SHP77 (cell line): ENCODE measurements at places on chromosomes 16 and 17.

DNA sequence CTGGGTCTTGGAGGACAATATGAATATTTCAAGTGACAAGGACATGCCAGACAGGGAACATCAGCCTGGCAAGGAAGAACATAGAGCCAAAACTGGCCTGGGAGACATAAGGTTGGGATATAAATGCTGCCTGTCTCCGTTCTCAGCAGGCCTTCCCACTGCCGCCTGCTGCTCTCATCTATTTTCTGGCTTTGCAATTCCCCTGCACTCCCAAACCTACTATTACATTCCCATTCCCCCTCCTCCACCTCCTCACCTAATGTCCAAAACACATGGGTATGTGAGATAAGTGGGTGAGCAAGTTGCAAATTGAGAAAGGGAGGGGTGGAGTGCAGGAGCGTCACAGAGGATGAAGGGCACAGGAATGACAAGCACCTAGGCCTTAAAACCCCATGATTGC, 244.3 kb upstream of the CDH8 start:
- no peak for DNase-seq

- no peak for DNase-seq
Measured at GRCh38 chr17:2227025-2227699, 76.4 kb downstream of the SMG6 start.

- peak; percentile 48 for DNase-seq
Measured at GRCh38 chr16:50152351-50152806, 727 bp upstream of the TENT4B start.

DNA sequence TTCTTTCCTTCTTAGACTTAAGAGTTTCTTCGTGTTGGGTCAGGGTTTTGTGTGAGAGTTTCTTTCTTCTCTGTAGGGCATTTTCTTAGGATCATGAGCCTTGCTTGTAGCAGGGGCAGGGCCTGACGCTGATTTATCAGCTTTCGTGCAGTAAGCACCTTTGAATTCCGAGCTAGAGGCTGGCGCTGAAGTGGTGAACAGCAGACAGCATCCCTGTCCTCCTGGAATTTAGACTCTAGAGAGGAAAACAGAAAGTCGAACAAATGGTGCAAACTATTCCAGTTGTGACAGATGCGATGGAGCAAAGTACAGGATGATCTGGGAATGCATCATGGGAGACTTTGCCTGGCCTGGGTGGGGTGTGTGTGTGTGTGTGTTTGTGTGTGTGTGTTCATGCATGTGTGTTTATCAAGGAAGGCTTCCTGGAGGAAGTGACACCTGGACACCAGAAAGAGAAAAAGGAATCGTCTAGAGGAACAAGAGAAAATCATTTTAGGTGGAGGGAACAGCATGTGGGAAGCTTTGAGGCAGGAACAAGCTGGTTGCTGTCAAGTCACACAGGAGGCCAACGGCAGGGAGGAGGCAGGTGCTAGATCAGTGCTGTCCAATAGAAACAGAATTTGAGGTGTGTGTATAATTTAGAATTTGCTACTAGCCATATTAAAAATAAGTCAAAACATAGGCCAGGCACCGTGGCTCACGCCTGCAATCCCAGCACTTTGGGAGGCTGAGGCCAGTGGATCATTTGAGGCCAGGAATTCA, 60.2 kb downstream of the WWP2 start:
- no peak for DNase-seq

- DNase-seq: no peak
Measured at GRCh38 chr17:73208139-73208827, 15.4 kb downstream of the COG1 start.

DNA sequence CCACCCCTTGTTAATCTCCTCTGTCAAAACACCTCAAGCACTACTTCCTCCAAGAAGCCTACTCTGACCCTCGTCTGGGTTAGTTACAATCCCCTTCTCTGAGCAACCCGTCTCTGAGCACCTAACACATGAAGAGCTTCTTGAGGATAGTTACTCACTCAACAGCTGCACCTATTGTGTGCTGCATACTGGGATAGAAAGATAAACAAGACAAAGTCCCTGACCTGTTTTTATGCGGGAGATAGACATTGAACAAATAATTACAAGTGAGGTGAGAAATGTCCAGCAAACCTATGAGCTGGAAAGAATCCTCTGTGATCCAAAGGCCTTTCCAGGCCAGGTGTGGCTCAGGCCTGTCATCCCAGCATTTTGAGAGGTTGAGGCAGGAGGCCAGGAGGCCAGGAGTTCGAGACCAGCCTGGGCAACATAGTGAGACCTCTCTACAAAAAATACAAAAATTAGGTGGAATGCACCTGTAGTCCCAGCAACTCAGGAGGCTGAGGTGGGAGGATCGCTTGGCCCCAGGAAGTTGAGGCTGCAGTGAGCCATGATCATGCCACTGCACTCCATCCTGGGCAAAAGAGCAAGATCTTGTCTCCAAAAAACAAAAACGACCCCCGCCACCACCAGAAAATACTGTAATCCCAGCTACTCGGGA, 5.5 kb upstream of the ZNF771 start:
- peak; percentile 40 for DNase-seq

GRCh38 chr17:32584792-32585191, 98.0 kb downstream of the CDK5R1 start:
- no peak for DNase-seq

GRCh38 chr17:82848022-82848592, 8.3 kb upstream of the ZNF750 start:
- DNase-seq: no peak

DNA sequence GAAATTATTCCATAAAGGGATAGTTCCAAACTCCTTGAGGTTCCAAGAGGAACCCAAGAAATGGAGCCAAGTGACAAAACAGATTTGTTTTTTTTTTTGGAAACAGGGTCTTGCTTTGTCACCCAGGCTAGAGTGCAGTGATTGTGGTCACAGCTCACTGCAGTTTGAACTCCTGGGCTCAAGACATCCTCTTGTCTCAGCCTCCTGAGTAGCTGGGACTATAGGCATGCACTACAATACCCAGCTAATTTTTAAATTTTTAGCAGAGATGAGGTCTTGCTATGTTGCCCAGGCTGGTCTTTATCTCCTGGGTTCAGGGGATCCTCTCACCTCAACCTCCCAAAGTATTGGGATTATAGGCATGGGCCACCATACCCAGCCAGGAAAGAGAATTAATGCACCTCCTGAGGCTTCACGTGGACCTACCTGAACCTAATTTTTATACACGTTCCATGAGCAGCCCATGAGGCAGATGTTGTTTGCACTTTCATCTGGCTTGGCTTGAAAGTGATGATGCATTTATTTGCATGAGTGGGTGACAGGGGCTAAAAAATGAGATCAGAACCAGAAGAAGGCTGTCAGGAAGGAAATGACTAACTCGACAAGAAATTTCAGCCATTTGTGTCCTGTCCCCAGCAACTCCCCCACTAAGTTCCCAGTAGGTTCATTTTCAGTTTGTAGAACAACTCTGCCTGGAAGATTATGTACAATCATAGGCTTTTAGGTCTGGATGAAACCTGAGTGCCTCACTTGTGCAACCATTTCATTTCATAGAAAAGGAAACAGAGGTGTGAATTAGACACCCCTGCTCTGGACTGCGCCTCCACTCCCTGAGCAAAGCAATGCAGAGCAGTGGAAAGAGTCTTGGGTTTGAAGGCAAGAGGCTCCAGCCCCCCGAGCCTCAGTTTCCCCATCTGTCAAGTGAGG, 10.3 kb upstream of the IRF8 start:
- no peak for DNase-seq

- peak; percentile 33 for DNase-seq
Measured at GRCh38 chr17:58577696-58578095, 63.3 kb upstream of the MTMR4 start.

- no peak for DNase-seq
Measured at GRCh38 chr16:83305092-83305491, 502.7 kb upstream of the HSBP1 start.

DNA sequence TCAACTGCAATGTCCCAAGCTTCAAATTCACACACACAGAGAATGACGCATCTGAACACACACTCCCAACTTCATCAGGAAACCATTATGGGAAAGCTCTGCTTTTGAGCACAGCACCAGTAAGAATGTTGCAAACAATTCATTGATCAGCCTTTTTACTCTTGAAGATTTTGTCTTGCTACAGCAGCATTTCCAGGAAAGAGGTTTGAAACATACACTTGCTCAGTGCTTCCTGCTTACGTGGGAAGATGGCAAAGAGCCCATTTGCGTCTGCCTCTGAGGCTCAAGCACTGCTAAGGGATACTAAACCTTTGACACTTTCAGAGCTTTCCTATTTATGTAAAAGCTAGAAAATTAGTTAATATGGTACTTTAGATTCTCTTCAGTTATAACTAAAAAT, 77.2 kb upstream of the MON1B start:
- DNase-seq: no peak

DNA sequence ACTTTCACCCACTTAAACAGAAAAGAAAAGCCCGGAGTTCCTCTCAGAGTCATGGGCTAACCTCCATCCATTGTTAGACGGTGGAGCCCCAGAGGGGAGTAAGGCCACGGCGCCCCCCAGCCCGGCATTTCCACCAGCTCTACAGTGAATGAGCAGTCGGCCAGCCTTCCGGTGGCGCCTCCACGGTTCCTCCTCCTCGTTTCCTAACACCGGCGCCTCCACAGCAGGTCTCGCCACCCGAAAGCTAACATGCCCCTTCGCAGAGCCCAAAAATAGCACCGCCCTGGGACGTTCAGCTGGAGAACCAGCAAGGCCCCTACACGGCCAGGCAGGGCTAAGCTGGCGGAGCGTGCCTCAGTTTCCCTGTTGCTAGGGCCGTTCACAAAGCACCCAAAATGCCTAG, 858 bp downstream of the MMD start:
- DNase-seq: no peak

DNA sequence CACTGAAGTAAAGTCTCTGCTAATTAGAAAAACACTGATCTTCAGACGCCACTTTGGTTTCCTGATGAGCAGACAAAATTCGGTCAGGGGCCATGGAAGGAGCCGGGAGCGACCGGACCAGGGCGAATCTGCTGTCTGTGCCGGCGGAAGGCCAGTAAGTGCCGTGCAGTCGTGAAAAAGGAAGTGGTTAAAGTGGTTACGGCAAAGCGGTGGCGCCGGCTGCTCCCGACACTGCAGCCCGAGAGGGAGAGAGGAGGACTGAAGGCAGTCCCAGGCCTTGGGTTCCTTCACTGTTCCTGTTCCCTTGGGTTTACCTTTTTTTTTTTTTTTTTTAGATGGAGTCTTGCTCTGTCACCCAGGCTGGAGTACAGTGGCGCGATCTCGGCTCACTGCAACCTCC, 17.3 kb upstream of the HEXD start:
- no peak for DNase-seq

DNA sequence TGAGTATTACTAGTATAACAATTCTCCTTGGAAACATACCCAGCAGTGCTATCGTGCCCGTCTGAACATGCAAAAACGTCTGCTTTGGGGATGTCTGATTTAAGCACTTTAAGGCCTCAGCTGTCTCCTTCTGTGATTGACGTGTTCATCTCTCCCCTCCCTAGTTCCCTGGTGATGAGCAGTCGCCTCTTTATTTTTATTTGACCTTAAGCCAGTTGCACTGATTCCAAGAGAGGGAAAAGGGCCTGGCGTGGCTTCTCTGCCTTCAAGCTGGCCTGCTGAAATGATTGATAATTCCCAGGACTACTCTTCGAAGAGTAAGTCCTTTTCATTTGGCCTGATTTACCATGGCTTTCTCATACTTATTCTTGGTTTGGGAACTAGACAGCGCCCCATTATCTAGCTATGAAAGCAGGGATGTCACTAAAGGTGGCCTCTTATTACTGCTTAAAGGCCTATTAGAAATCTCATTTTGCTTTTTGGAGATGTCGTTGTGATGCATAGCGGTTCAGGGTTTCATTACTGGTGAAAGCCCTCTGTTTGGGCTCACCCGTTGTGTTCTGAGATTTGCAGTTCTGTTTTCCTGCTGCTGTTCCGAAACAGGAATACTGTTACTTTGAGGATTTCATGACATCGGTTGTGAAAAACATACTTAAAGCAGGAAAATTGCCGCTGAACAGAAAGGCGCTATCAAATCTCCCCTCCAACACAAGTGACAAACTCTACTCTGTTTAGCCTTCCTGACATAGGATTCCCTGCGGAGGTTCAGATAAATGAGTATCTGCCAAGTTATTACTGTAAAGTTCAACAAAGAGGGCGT, 65.5 kb downstream of the IQCK start:
- no peak for DNase-seq

DNA sequence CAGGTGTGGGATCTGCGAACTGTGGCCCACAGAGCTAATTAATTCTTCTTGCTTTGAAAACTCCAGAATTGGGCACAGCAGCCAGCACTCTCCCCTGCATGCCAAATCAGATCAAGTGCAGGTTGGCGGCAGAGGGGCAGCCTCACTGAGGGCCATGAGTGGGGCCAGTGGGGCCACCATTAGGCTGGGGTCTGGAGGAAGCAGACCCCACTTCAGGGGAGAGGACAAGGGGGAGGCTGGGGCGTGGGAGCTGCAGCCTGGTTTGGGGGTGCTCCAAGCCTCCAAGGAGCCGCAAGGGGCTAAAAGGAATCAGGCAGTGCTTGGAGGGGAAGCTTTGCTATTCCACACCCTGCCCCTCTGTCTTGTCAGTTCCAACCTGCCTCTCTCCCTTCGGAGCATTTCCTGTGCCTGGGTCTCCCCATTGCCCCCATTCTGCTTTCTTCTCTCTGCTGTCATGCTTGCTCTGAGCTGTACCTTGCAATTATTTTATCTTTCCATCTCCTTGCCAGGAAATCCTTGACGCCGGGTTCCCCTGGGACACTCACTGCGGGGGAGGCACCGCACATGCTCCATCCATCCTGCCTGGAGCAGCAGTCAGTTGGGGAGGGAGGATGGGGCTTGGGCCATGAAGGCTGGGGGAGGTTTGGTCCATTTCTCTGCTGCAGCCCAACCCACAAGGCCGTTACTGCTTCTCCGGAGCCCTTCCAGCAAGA, 3.3 kb upstream of the ABCC3 start:
- DNase-seq: no peak

GRCh38 chr17:40092581-40092980, 7.8 kb downstream of the NR1D1 start:
- DNase-seq: no peak

DNA sequence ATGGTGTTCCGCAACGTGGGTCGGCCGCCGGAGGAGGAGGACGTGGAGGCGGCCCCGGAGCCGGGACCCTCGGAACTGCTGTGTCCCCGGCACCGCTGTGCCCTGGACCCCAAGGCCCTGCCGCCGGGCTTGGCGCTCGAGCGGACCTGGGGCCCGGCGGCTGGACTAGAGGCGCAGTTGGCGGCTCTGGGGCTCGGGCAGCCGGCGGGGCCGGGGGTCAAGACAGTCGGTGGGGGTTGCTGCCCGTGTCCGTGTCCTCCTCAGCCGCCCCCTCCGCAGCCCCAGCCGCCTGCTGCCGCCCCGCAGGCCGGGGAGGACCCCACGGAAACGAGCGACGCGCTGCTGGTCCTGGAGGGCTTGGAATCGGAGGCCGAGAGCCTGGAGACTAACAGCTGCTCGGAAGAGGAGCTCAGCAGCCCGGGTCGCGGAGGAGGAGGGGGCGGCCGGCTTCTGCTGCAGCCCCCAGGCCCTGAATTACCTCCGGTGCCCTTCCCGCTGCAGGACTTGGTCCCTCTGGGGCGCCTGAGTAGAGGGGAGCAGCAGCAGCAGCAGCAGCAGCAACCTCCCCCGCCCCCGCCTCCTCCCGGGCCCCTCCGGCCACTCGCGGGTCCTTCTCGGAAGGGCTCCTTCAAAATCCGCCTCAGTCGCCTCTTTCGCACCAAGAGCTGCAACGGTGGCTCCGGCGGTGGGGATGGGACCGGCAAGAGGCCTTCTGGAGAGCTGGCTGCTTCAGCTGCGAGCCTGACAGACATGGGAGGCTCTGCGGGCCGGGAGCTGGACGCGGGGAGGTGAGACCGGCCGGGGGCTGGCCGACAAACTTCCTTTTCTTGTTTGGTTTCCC, 821 bp downstream of the SOCS7 start:
- peak; percentile 9 for DNase-seq
